ENCODE measurements at places on chromosomes 7 and 10. TPM values are rescaled to one million over a fixed set of nuclear protein-coding genes. Genes with fewer than 3 reads are reported as not detected.

Gene PRKAG2
- 8.7 TPM for total RNA-seq

DNA sequence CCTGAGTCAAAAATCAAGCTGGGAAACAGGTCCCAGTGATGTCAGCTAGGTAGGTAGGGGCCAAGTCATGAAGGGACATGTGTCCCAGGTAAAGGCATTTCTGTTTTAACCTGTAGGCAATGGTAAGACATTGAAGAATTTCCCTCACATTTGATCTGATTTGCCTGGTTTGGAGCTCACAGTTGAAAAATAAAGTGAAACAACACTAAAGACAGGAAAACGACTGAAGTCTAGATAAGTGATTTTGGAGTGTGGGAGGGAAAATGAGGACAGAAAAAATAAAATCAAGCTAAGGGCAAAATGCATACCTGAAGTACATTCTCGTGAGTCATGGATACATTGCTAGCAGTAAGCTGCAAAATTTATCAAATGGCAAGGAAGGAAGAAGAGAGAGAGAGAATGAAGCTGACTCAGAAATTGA, 169.9 kb downstream of the SKIDA1 start:
- no peak for DNase-seq

Gene FRG2B
- not detected for total RNA-seq

- DNase-seq = no peak
Measured at GRCh38 chr7:26681819-26682418, 182.5 kb downstream of the SKAP2 start.

DNA sequence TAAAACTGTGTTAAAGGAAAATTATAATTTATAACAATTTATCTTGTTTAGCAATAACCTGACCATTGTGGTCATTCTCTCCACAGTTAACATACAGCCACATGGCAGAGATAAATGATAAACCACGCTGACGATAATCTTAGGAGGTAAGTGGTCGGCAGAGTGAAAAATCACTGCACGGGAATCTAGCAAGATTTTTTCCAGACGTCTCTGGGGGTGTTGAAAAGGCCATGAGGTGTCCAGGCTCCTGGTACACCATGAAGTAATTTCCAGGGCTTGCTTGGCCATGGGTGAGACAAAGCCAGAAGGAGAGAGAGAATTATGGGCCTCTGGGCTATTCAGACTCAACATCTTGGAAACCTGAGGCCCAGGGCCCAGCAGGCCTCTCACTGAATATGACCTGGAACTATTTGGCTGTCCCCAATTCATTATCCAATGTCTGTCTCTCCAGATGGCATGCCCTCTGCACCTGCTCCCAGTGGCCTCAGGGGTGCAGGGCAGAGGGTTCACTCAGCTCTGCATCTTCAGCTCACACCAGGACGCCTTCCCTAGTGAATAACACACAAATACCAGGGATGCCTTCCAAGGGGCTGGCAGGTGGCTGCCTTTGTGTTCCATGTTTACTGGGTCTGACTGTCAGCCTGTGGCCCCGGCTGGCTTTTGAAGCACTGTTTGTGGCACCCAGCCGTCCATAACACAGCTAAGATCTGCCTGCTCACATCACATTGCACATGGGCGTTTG, 590.4 kb upstream of the PFKP start:
- DNase-seq = no peak

All from pancreas (tissue), 10 donors.